NT2/D1 (cell line): ENCODE measurements at places on chromosomes 1 and 21.

DNA sequence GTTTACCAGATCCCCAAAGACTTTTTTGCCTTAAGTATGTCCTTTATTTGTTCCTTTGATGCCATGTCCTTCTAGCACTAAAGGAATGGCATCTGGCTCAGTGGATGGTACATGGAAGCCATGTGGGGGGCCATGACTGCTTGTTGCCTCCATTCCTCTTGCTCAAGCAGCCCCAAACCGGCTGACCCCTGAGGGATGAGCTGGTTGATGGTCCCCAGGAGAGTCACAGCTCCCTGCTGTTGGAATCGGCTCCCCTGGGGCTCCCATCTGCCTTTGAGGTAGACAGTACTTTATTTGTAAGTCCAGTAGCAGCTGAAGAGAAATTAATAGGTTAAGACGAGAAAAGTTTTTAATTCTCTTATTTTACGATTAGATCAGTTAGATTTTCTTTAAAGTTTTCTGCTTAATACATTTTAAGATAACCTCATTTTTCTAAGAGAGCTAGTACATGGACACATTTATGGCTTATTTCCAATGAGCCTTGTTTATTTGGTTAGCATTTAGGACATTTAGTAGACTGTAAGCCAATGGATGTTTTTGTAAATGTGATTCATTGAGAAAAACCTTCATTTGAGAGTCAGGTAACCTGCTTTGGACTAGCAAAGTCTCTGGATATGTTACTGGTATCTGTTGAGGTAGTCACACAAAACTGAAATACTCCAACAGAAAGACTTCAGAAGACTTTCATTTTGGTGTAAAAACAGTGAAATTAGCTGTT lies 88.2 kb downstream of the CAMTA1 start:
- DNase-seq = no peak

- DNase-seq = no peak
Measured at GRCh38 chr1:193703121-193703520, 516.7 kb upstream of the B3GALT2 start.

DNA sequence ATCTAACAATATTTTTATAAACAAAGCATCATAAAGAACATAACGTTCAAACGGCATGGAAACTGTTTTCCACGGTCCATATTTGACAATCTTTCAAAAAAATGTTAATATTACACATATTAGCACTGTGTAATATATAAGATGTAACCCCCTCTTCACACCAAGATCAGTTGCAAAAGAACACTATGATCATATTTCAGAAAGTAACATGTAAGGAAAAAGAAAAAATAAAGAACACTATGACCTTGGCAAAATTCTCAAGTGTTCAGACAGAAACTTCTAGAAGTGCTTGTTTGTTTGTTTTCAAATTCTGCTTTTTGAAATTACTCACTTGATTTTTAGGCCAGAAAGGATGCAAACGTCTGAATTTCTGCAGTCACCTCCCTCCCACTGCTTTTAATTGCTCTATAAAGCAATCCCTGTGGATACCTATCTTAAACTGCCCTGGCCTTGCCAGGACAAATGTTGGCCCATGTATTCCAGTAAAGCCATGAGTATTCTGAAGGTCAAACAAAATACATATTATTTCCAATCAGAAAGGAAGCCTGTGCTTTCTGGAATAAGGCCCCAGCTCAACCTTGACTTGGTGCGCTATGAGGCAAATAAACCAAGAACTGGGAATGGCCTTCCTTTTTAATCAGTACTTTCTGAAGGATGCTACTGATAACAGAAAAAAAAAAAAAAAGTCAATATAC lies 68.6 kb downstream of the TGFBR3 start:
- DNase-seq = no peak

DNA sequence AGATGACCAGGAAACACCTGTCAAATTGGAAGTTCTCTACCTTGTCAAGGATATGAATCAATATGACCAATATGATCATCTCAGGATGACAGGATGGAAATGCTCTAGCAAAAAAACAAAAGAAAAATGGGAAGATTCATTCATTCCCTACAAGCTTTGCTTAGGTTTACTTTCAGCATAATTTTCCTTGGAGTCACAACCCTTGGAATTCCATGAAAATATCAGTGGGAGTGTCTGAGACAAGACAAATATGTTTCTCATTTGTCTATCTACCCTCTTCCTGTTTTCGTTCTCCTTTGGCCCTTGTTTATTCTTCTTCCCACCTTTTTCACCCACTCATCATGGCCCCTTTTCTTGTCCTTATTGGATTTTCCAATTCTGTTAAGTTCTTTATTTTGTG lies 50.6 kb downstream of the COLGALT2 start:
- DNase-seq = no peak

DNA sequence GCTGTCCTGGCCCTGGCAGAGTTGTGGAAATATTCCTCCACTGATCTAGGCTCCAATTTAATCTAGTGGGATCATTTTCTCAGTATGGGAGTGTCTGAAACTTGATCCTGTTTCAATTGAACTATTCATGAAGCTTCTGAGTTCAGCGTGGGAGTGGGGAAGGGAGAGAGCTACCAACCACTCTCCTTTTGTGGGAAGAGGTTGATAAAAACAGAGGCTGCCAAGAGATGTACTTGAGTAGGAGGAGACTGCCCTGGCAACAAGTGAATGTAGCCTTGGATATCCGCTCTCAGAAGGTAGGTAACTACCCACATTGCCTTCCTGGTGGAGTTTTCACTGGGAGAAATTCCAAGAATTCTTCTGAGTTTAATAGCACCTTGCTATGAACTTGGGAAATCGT lies at the start of gene CTXND2:
CTXND2 (plus strand) TSS at position 119 of the 400 bp plus-strand sequence. CDS start 25,179 bp downstream, outside the sequence.
- no peak for DNase-seq

DNA sequence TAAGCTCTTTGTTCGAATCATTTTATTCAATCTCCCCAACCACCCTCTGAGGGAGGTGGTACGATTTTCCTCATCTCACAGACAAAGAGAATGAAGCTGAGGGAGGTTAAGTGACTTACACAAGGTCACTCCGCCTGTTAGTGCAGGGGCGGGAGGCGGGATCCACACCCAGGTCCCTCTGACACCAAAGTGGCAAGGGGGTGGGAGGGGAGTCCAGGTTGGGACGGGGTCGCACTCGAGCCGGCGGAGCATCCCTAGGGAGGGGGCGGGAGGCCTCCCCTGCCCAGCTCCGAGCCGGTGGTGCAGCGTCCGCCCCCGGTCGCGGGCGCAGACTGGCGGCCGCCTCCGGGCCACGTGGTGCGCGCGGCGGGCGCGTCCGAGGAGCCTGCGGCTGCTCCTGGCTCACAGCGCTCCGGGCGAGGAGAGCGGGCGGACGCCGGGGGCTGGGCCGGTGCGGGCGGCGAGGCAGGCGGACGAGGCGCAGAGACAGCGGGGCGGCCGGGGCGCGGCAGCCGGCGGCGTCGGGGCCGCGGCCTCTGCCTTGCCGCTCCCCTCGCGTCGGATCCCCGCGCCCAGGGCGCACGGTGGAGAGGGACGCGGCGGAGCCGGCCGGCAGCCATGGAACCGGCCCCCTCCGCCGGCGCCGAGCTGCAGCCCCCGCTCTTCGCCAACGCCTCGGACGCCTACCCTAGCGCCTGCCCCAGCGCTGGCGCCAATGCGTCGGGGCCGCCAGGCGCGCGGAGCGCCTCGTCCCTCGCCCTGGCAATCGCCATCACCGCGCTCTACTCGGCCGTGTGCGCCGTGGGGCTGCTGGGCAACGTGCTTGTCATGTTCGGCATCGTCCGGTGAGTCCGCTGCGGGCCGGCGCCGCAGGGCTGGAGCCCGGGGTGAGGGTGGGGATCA lies at the start of gene OPRD1:
OPRD1 (plus strand) TSS at position 405 of the 903 bp plus-strand sequence; CDS start at position 619, 214 bp downstream.
- DNase-seq = no peak

GRCh38 chr1:115230281-115230680 lies 107.8 kb downstream of the NGF start:
- DNase-seq = no peak

GRCh38 chr1:161179698-161180097 lies 2.4 kb upstream of the B4GALT3 start:
- no peak for DNase-seq

- DNase-seq = no peak
Measured at GRCh38 chr1:918353-918752, 5.4 kb upstream of the SAMD11 start.

DNA sequence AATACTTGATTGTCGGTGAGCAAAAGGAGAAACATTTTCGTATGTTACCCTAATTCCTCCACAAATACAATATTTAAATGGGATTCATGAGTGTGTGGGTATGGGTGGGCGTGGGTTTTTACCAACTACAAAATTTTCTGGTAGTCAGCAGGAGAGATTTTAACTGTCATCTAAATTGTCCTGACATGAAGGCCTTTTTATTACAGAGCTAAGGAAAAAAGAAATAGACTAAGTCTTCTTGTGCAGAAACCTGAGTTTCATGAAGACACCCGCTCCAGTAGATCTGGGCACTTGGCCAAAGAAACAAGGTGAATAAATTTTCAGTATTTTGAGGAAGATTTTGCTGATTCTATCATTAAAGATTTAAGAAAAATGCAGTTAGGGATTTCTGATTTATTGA lies 752 bp downstream of the RGS18 start:
- no peak for DNase-seq

- DNase-seq = no peak
Measured at GRCh38 chr1:221849110-221849509, 107.2 kb upstream of the DUSP10 start.

DNA sequence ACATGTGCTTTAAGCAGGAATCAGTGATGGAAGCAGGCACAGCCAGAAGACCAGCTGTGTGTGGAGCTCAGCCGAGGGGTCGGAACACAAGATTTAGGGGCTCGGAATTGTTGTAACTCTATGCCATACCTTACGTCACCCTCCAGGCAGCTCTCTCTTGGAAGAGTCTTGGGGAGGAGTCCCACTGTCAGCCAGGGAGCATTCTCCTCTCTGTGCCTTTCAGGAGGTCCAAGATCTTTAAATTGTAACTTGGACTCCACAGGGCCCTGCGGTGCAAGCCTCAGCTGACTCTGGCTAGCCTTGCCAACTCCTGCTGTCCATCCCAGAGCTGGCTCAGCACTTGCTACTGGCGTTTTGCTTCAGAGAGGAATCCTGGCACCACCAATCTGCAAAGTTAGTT lies 26.4 kb upstream of the ROR1 start:
- no peak for DNase-seq

DNA sequence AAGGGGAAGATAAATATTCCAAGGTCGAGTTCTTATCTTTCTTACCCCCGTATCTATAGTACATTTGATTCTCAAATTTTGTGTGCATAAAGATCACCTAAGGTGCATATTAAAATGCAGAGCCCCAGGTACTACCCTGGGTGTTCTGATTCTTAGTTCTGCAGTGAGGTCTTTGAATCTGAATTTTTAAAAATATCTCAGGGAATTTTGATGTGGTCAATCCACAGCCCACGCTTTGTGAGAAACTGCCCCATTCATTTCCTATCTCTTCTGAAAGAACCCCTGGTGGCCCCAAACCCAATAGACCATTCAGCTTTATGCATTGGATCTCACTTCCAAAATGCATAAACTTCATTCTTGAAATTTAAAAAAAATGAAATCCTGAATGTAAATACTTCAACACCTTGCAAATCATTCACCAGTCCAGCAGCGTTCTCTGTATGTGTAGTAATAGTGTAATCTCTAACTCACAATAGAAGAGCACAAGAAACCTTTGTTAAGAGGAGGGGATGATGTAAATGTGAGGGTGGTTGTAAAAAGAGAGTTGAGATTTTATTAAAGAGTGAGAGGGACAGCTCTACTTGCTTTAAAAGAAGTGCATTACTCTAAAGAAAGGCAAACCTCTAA lies 108.8 kb upstream of the ZP4 start:
- no peak for DNase-seq

- no peak for DNase-seq
Measured at GRCh38 chr1:32988665-32989064, 24.1 kb upstream of the RNF19B start.

DNA sequence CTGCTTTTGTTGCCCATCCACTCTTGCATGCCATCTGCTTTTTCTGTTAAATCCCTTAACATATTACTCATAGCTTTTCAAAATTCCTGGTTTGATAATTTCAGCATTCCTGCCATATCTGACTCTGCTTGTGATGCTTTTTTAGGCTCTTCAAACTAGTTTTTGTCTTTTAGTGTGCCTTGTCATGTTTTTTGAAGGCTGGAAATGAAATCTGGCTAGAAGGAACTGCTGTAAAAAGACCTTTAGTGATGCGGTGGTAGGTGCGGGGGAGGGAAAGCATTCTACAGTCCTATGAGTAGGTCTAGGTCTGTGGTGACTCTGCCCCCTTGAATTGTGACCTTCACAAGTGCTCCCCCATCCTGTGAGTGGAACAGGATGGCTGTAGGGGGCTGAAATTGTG lies 15.0 kb upstream of the S100B start:
- DNase-seq = no peak

GRCh38 chr1:107669996-107670395 lies 295.0 kb downstream of the VAV3 start:
- no peak for DNase-seq

GRCh38 chr1:167453123-167453522 lies 65.2 kb downstream of the CD247 start:
- DNase-seq = no peak

GRCh38 chr1:9422911-9423505 lies 116.3 kb upstream of the SLC25A33 start:
- no peak for DNase-seq

DNA sequence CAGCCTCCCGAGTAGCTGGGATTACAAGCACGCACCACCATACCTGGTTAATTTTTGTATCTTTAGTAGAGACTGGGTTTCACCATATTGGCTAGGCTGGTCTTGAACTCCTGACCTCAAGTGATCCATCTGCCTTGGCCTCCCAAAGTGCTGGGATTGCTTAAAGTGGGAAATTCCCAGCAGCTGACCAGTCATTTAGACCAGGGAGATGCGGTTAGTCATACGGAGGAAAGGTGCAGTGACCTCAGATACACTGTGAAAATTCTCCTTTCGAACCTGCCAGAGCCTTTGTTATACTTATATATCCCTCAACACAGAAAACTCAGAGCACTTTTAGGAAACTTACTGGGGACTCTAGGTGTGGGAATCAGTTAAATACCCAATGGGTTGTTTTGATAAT lies 39.6 kb downstream of the MAP10 start:
- DNase-seq = no peak

- DNase-seq = no peak
Measured at GRCh38 chr1:160630523-160631451, 16.1 kb downstream of the SLAMF1 start.

GRCh38 chr1:197944485-197944884 lies 27.3 kb downstream of the LHX9 start:
- no peak for DNase-seq

DNA sequence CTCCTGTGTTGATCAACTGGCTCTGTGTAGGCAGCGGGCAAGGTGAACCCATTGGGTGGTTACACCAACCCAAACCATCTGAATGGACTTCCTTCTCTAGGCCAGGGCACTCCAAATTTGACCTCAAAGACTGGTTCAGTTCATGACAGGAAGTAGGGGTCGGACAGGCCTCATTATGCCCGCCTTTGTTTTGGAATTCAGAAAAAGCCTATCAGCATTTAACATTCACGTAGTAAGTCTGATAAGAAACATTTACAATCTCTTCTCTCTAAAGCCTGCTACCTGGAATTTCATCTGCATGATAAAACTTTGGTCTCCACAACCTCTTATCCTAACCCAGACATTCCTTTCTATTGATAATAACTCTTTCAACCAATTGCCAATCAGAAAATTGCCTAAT lies 97.1 kb upstream of the ETV3 start:
- DNase-seq = no peak
